Karpas-422 (cell line): ENCODE measurements at places on chromosomes 3 and 15. TPM values are rescaled to one million over a fixed set of nuclear protein-coding genes. Genes with fewer than 3 reads are reported as not detected.

GRCh38 chr3:54793171-54793570 is 134.7 kb downstream of the LRTM1 start:
- DNase-seq: peak; percentile 27

DNA sequence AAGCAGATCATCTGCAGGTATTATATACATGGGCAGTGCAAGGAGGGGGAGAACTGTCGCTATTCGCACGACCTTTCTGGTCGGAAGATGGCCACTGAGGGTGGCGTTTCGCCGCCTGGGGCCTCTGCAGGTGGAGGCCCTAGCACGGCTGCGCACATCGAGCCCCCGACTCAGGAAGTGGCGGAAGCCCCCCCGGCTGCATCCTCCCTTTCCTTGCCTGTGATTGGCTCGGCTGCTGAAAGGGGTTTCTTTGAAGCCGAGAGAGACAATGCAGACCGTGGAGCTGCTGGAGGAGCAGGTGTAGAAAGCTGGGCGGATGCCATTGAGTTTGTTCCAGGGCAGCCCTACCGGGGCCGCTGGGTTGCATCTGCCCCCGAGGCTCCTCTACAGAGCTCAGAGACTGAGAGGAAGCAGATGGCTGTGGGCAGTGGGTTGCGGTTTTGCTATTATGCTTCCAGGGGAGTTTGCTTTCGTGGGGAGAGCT is 639 bp downstream of the MKRN3 start:
- DNase-seq: peak; percentile 81

- no peak for DNase-seq
Measured at GRCh38 chr3:174223042-174223441, 636.1 kb upstream of the NAALADL2 start.

- DNase-seq: no peak
Measured at GRCh38 chr15:63481105-63481810, 23.1 kb upstream of the USP3 start.

DNA sequence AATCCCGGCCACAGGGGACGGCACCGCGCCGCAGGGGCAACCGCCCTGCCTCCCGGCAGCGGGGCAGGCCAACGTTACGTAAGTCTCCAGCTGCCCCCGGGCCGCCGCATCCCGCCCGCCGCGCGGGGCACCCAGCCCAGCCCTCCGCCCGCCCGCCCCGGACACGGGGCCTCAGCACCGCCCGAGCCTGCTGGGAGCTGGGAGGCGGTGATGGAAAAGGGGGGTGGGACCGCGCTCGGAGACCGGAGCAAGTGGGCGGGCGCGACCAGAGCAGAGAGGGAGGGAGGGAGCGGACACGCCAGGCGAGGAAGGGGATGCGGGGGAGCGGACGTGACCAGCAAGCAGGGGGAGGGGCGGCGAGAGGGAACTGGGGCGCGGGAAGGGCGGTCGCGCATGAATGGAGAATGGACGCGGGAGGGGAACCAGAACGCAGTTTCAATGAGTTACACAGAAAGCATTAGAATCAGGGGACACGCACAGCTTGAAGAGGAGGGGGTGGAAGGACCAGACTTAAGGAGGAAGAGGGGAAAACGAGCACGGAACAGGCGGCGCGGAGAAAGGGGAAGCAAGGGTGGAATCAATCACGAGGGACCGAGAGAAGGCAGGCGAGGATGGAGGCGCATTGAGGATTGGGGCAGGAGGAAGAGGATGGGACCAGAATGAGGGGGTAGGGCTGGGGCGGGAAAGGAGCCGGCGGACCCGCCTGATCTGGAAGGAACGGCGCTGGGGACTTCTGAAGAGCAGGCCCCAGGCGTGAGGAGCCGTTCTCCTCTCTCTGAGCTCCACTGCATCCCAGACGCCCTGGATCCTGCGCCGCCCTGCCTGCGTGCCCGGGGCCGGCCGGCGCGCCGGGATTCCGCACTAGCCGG is 559 bp downstream of the PKM start:
- DNase-seq: peak; percentile 92

DNA sequence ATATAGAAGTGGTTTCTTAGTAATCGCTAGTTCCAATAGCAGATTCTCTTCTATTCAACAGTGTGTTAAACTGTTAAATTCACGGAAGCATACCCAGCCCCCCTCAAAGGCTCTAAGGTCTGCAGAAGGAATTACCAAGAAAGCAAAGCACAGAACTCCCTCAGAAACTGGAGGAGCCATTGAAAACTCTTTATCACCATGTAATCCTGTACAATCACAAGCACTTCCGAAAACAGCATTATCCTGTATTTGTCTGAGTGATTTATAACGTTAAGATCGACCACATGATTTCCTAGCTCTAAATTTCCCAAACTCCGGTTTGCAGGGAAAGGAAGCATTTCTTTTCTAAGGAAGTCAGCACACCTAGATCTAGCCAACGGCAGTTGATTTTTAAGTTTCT is 20.0 kb downstream of the MYO1E start:
- DNase-seq: no peak

- DNase-seq: no peak
Measured at GRCh38 chr3:183734750-183735494, 37.3 kb downstream of the YEATS2 start.

DNA sequence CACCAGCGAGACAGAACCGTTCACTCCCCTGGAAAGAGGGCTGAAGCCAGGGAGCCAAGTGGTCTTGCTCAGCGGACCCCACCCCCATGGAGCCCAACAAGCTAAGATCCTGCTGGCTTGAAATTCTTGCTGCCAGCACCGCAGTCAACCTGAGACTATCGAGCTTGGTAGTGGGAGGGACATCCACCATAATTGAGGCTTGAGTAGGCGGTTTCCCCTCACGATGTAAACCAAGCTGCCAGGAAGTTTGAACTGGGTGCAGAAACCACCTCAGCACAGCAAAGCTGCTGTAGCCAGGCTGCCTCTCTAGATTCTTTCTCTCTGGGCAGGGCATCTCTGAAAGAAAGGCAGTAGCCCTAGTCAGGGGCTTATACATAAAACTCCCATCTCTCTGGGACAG is 151.0 kb downstream of the MBNL1 start:
- no peak for DNase-seq

DNA sequence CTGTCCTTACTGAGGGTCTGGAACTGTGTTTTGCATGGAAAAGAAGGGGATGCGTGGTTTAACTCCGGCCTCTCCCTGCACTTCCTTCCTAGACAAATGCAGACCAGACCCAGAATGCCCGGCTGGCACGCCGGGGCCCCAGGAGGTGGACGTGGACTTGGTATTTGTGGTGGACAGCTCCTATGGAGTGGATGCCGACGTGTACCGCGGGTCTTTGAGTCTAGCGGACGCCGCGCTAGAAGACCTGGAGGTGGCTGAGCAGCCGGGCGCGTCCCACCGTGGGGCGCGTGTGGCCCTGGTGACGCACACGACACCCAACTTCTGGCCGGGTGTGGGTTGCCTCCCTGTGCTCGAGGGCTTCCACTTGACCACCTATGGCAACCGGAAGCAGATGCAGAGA is 81.8 kb upstream of the COL6A5 start:
- no peak for DNase-seq

DNA sequence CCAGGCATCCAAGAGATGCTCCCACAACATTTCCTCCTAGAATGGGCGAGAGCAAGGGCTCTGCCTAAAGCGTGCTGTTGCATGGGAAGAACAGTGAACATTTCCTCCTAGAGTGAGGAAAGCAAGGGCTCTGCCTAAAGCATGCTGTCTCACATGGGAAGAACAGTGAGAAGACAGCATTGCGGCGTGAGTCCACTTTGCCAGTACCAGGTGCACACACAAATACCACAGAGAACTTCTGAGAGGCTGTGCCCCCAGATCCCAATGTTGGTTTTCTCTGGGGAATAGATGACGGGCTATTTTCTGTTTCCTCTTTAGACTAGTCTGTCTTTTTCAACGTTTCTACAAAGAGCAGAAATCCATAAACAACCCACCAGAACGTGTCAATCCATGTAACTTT is 142.9 kb downstream of the LRRK1 start:
- peak; percentile 57 for DNase-seq

GRCh38 chr15:69576035-69576526 is 123.5 kb downstream of the RPLP1 start:
- peak; percentile 85 for DNase-seq

DNA sequence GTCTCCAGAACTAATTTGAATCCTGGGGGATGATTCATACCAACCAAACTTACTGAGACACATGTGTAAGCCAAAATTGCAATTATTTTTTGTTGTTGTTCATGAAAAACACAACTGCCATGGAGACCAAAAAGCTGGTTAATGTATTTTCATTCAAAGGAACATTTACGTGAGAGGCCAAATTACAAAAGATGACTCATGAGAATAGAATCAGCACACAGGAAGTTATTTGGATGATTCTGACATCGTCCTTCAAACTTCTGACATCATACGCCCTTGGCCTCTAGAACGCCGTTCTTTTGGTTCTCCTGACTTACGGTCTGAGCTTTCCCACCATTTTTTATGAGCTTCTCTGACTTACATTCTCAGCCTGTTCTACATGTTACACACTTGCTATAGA is 3.0 kb upstream of the ZNF280D start:
- no peak for DNase-seq

DNA sequence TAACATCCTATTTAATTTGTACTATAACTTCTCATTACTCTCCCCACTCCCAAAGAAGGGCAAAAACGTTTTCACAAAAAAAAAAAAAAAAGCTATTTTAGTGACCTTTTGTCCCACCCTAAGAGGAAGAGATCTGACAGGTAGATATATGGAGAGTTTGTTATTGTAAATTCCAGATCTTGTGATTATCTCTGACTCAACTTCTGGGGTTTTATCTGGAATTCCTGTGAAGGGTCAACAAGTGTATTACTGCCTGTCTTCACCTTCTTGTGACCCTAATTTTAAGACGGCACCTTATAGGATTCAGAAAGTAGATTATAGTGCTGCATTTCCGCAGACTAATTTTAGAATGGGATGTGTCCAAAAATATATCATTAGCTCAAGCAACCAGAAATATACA is 205.9 kb upstream of the CDIN1 start:
- no peak for DNase-seq

- no peak for DNase-seq
Measured at GRCh38 chr15:66429117-66429516, 42.4 kb downstream of the MAP2K1 start.

DNA sequence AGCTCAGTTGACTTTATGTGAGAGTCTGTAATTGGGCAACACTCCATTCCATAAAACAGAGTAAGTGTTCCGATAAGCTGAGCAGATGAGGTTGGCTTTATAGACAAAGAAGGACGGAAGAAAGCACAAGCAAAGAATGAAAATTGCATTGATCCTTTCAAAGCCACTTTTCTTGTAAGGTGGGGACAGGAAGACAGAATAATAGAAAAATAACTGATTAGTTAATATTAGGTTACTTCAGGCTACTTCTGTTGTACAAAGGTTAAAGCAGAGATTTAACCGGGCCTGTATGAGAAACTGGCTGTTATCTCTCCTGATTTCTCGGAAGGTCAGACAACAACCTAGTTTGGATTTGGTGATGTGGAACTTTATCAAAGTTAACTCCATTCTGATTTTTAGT is 15.5 kb upstream of the GPR160 start:
- DNase-seq: no peak

DNA sequence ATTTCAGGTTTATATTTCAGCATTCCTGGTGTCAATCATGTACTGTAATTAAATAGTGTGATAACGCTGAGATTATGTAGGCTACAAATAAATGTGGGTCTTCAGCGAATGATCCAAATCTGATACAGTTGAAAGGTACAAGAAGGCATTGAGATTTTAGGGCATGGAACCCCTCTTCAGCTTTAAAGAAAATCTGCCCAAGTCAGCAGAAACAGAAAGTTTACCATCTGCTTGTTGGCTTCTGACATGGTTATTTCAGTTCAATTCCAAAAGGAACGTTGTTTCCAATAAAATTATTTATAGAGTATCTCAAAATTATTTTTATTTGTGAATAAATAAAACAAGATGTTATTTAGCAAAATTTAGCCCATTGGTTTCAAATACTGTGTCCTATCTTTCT is 400.2 kb upstream of the RORA start:
- no peak for DNase-seq

DNA sequence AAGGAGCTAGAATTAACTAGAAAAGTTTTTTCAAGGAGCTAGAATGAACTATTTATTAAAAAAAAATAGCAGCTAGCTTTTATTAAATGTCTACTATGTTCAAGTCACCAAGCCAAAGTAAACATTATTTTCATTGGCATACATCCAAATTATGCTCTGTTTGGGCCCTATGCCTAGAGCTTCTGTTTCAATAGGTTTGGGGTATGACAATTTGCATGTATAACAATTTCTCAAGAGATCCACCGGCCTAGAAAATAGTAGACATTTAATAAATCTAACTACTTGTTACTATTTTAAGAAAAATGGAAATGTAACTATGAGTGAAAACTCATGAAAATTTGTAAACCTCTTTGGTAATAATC is 8.0 kb downstream of the GABRR3 start:
- DNase-seq: no peak

DNA sequence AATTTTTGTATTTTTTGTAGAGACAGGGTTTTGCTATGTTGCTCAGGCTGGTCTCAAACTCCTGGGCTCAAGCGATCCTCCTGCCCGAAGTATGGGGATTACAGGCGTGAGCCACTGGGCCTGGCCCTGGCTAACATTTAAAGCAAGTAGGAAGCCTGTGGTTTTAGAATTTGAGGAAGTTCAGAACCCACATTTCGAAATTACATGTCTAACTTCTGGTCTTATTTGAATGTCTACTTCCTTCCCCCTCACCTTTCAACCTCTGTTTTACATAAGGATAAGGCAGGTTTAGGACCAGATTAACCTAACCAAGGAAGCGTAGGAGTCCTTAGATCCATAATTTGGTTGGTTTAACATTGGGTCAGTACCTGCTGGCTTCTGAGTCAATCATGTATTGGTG is 120.5 kb upstream of the PROK2 start:
- peak; percentile 84 for DNase-seq

- DNase-seq: no peak
Measured at GRCh38 chr3:161548301-161548700, 51.7 kb downstream of the OTOL1 start.

- no peak for DNase-seq
Measured at GRCh38 chr3:61463191-61463590, 98.2 kb upstream of the PTPRG start.

The EBLN2 gene
- total RNA-seq: 5.2 and 7.9 TPM in 2 replicates

The ROBO1 gene
- total RNA-seq: 0.07 TPM in 1 of 2 replicates, not detected in the other

The CTXN2 gene
- not detected in 2 replicates for total RNA-seq

The TNIK gene
- total RNA-seq: 0.14 TPM in 1 of 2 replicates, not detected in the other

The THRB gene
- total RNA-seq: not detected in 2 replicates

The HHATL gene
- not detected in 2 replicates for total RNA-seq

The CPLX3 gene
- 5.2 and 7.3 TPM in 2 replicates for total RNA-seq

The TM6SF1 gene
- total RNA-seq: not detected in 2 replicates

The MLF1 gene
- not detected in 2 replicates for total RNA-seq

The CCK gene
- total RNA-seq: not detected in 2 replicates

The FAH gene
- total RNA-seq: 38.8 and 57.0 TPM in 2 replicates
